ENCODE measurements at places on chromosomes 4 and X. TPM values are rescaled to one million over a fixed set of nuclear protein-coding genes. Genes with fewer than 3 reads are reported as not detected.

GRCh38 chrX:53456254-53456653, 22.1 kb upstream of the HSD17B10 start:
- no peak for DNase-seq

DNA sequence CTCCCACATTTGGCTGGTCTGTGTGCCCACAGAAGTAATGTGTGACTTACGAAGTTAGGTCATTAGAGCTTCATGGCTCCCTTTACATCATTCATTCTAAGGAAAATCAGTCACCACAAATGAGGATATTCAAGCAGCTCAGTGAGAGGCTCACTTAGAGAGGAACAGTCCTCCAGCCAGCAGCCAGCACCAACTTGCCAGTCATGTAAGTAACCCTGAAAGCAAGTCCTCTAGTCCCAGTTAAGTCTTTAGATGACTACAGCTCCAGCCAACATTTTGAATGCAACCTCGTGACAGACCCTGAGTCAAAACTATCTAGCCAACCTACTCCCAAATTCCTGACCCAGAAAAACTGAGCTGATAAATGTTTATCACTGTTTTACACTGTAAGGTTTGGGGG, 71.3 kb downstream of the LRBA start:
- DNase-seq = no peak

DNA sequence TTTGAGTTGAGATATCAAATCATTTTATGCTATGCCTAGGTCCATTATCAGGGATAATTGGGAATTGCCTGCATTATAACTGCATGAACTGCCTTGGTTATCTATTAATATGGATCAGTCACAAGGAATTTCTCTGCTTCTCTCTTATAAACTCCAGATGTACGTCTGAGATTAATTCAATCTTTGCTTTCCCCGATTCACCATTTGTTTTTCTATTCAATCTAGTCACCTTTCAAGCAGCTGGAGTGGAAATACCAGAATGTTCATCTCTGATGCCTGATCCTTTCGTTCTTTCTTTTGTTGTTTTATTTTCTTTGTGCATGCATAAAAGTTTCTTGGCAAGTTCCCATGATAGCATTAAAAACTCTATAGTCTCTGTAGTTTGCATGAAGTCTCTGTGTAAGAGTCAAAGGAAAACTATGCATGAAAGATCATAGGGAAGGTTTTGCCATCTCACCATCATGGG, 22.6 kb downstream of the SYNPO2 start:
- DNase-seq = no peak

The GPR173 gene
- 2.2 TPM for total RNA-seq

- no peak for DNase-seq
Observed at GRCh38 chrX:12753366-12753765, 37.8 kb upstream of the PRPS2 start.

DNA sequence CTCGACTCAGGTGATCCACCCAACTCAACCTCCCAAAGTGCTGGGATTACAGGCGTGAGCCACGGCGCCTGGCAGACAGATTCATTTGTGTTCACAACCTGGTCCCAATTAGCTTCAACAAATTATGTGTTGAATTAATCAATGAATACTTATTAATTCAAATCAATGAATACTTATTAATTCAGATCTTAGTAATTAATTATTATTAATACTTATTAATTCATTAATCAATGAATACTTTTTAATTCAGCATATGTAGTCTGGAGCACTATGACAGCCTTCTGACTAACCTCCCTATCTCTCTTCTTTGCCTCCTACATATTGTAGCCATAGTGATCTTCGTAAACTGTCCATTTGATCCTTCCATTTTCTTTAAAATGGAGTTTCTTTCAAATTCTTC, 56.7 kb upstream of the RBPJ start:
- no peak for DNase-seq

DNA sequence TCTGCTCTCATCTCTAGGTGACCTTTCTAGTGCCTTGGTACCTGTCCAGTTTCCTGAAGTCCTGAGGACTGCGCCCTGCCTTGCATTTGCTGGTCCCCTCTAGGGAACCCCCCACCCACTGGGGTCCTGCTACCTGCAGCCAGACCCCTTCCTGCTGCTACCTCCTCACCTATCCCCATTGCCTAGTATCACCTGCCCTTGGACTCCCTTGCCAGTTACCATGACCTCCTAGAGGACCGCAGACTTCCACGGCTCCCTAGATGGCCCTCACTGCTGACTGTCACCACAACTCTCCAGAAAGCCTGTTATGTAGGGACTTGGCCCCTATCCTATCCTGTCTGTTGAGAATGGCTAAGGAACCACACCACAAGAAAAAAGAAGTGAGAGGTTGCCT, 166.6 kb downstream of the EFNB1 start:
- no peak for DNase-seq

The SRPX gene
- total RNA-seq = 32.0 TPM

DNA sequence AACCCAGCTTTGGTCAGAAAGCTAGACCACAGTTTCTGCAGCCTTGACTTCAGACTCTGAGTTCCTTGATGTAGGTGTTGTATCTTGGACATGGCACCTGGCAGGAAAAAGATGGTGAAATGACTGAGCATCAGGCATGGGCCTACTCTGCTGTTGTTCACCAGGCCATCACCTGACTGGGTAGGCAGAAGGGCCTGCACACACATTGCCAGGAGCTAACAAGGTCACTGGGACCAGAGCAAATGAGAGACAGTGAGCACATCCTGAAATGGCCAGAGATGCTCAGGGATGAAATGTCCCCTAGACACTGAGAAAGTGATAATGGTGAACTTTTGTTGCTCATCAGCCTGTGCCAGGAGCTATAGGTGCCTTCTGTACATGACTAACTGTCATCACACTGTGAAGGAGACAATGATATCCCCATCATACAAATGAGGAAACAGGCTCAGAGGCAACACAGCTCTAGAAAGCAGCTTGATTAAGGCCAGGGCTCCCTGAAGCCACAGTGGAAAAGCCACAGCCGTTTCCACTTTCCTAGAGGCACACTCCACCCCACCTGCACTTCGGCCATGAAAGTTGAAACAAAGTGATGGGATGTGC, 128.3 kb downstream of the TSPAN5 start:
- no peak for DNase-seq

- DNase-seq = no peak
Observed at GRCh38 chr4:8410066-8410625, 30.4 kb downstream of the ACOX3 start.

GRCh38 chr4:130449741-130450140, 1353.8 kb downstream of the C4orf33 start:
- DNase-seq = no peak

The SCOC gene
- 68.3 TPM for total RNA-seq

DNA sequence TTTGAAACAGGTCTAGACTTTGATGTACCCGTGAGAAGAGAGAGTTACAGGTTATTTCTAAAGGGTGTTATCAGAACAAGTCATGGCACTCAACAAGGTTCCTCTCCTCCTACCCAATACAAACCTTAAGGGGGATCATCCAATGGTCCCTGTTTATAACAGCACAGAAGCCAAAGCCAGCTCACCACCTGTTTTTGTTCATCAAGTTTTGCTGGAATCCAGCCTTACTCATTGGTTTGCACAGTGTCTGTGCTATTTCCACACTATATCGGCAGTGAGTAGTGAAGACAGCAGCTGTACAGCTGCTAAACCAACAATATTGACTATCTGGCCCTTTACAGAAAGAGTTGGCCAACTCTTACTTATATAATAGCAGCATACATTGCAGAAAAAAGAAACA, 262.1 kb upstream of the STS start:
- no peak for DNase-seq

The GLRA2 gene
- total RNA-seq = not detected

The OTC gene
- total RNA-seq = not detected

DNA sequence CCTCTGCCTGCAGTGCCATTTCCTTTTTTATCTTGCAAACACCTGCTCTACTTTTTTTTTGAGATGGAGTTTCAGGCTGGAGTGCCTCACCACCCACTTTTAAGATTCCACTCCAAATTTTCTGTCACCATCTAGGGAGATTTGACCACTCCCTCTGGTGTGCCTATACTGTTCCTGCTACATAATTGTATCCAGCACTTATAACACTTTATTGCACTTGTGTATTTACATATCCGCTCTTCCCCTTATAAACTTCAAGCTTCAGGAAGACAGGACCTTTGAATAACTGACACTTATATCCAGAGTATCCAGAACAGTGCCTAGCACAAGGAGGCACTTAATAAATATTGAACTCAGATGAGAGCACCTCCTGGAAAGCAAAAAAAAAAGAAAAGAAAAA, 6.2 kb upstream of the CENPI start:
- DNase-seq = no peak

DNA sequence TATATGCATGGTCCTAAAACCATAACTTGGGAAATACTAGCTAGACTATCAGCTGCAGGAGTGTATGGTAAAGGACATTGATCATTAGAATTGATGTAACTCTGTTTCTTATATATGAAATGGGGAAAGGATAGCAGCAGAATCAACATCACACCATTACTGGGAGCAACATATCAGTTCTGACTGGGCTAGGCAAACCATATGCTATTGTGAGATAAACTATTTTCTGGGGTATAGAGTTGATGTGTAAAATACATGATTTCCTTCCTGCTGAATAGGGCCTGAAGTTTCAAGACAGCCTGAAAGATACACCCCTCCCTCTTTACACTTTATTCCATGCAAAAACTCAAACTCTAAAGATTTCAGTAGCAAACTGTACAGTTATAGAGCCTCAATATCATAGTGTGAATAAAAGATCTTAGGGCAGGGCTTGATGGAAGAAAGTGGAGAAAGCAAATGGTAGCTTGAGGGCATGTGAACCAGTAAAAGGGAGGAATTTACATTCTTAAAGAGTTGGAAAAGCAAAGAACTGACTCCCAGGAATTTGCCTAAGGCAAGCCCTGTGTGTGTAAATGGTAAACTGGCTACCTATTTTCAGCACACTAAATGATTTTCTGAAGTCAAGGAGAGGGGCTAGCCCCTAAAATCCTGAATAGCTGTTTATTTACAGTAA, 404.1 kb downstream of the MAPK10 start:
- no peak for DNase-seq

The CCKAR gene
- not detected for total RNA-seq

The SHISA3 gene
- total RNA-seq = 3.6 TPM

- no peak for DNase-seq
Observed at GRCh38 chr4:109953556-109953955, 40.9 kb downstream of the EGF start.

- DNase-seq = no peak
Observed at GRCh38 chr4:108592674-108592986, 27.7 kb upstream of the RPL34 start.

The SSX2B gene
- total RNA-seq = not detected

The ARHGEF6 gene
- total RNA-seq = 0.36 TPM

DNA sequence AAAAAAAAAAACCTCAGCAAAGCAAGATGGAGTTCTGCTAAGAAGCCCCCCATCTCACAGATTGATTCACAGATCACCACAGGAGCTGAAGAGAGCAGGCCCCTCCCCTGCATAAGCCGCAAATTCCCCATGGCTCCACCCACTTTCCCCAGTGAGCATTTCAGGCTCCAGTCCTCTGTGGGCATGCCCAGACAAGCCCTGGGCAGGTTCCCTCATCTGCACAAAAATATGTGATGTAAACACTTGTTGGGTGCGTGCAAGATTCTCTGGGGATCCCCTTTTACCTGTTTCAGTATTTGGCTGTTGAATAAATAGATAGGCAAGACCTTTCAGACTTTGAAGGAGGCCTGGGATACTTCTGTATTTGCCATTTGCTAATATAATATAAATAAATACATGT, 514.3 kb downstream of the PCDH7 start:
- DNase-seq = no peak

The AKAP14 gene
- not detected for total RNA-seq

DNA sequence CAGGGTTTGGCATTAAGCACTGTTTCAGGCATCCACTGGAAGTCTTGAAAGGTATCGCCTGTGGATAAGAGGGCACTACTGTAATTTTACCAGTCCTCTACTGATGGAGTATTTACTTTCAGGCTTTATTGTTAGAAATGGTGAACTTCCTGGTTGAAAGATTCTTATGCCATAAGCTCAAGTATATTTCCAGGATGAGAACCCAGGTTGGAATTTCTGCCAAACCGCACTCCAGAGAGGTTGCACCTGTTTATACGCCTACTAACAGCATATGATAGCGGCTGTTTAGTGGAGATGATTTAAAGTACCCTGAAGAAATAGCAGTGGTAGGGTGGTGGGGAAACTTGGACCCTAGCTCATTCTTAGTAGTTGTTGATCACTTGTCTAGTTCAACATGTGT, 9.9 kb downstream of the FNIP2 start:
- DNase-seq = no peak

DNA sequence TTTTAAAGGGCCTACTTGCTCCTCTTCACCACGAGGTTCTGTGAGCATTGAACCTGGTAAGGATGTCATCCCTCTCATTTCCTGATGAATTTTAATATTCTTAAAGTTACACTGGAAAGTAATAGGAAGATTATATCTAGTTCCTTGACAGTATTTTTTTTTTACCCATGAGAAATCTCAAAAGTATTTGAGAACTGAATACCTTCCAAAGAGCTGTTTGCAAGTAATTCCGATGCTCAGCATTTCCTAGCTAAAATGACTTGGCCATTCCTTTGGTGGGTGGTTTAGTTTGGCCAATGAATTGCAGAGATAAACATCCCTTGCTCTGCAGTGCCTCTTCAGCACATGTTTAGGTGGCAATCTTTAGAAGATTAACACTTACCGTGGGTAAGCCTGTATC, 110.2 kb upstream of the WDR1 start:
- no peak for DNase-seq

The SSX4 gene
- total RNA-seq = not detected

GRCh38 chr4:74896595-74896994, 36.3 kb upstream of the PARM1 start:
- no peak for DNase-seq

The PRRG3 gene
- not detected for total RNA-seq

The PAGE5 gene
- total RNA-seq = not detected

The NAA11 gene
- total RNA-seq = not detected

DNA sequence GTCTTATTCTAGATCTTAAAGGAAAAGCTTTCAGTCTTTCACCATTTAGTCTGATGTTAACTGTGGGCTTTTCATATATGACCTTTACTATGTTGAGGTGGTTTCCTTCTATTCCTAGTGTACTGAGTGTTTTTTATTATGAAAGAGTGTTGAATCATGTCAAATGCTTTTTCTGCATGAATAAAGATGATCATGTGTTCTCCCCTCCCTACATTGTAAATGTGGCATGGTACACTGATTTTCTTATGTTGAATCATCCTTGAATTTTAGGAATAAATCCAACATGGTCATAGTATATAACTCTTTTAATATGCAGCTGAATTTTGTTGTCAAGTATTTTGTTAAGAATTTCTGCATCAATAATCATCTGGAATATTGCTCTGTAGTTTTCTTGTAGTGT, 4.3 kb downstream of the CLGN start:
- DNase-seq = peak; percentile 29

The MAGEB16 gene
- total RNA-seq = not detected

DNA sequence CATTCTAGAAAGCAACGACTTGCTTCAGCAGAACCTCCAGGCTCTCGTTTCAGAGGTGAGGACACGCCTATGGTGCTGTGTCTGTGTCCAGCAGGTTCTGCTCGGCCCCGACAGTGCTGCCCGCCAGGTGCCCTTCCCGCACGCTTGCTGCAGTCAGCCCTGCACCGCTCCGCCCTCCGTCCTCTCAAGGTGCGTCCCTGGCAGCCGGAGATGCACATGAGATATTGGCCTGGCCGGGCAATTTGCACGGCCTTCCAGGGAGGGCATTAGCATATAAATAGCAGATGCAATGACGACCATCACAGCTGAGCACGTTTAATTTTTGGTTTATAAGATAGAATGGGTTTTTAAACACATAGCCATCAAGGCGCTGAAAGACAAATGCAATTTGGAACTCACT, 14.4 kb downstream of the UVSSA start:
- DNase-seq = no peak

The PNCK gene
- total RNA-seq = not detected

The SYTL5 gene
- 0.17 TPM for total RNA-seq
